Activated CD8-positive, alpha-beta T cell treated with anti-CD3 and anti-CD28 coated beads for 36 hours (primary cell): ENCODE measurements at places on chromosomes 7 and 10. TPM values are rescaled to one million over a fixed set of nuclear protein-coding genes. Genes with fewer than 3 reads are reported as not detected.

Gene IGF2BP3
- 1.1 TPM for total RNA-seq

Gene KLLN
- 0.43 TPM for total RNA-seq

Gene MMRN2
- total RNA-seq: not detected

Gene ADGRA1
- not detected for total RNA-seq

Gene LHPP
- 11.1 TPM for total RNA-seq

Gene ANKRD7
- total RNA-seq: 1.4 TPM

Gene HOXA6
- not detected for total RNA-seq

Gene MMP21
- total RNA-seq: not detected
